ENCODE measurements at places on chromosomes 3 and 15.

- peak; percentile 40 for DNase-seq
Measured at GRCh38 chr3:112958811-112959560, 15.9 kb downstream of the CD200R1 start.

- no peak for DNase-seq
Measured at GRCh38 chr3:107085261-107085660, 292.0 kb upstream of the CCDC54 start.

- no peak for DNase-seq
Measured at GRCh38 chr15:75663931-75664421, 16.3 kb downstream of the SNX33 start.

GRCh38 chr3:78726545-78726944, 1041.3 kb downstream of the ROBO1 start:
- no peak for DNase-seq

DNA sequence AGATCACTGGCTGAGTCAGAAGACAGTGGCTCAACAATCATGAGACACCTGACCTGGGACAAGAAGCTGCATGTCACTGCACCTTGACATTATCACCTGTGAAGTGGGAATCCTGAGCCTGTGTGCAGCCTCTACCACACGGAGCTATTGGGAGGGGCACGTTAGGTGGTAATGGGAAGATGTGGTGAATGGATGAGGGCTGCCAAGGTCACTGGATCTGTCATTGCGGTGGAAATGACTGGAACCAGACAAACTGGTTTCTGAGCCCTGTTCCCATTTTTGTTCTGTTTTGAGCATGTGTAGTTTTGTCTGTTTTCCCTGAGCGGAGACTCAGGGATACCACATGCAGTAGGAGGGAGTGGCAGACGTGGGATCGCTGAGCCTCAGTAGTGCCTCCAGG, 235.5 kb downstream of the OPA1 start:
- DNase-seq, result no peak

DNA sequence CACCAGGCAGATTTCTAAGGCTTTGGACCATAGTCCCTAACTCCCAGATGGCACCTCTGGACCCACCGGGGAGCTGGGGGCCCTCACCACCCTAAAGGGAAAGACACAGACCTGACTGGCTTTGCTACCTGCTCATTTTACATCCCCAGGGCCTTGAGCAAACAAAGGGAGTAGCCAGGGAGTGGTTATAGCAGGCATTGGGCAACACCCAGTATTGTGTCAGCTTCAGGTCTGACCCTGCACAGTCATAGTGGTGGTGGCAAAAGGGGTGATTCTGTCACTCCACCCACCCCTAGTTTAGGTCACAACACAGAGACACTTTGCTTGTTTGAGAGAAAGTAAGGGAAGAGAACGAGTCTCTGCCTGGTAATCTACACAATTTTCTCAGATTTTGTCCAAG, 352.5 kb downstream of the DIPK2A start:
- DNase-seq, result peak; percentile 30

DNA sequence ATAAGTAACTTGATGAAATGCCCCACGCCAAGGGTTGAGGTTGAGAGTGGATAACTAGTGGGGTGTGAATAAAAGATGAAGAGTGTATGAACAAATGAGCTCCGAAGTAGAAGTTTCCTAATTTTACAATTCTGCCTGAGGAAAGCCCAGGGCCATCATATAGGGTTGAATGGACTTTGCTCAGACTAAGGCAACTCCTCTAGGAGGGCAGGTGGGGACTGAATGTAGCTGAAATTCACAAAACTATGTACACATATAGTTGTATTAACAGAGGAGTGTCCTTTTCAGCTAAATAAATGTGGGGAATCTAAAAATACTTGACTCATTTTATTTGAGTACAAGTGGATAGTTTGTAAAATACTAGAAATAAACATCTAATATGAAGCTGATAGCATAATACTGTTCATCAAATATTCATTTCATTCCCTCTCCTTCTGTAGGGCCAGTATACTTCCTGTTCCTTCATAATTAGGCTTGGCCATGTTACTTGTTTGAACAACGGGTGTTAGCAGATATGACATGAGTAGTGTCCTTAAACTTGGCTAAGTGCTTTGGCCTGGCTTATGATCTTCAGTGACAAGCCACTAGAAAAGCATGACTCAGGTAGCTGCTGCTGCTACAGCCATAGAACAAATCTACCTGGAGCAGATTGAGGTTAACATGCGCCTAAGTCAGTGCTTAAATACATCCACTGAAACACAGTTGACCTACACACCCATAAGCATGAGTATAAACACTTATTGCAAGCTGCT, 26.5 kb downstream of the PLSCR1 start:
- no peak for DNase-seq

GRCh38 chr3:64110071-64110470, 86.8 kb upstream of the PSMD6 start:
- no peak for DNase-seq

GRCh38 chr15:68552773-68553172, 26.0 kb upstream of the CORO2B start:
- DNase-seq, result no peak

DNA sequence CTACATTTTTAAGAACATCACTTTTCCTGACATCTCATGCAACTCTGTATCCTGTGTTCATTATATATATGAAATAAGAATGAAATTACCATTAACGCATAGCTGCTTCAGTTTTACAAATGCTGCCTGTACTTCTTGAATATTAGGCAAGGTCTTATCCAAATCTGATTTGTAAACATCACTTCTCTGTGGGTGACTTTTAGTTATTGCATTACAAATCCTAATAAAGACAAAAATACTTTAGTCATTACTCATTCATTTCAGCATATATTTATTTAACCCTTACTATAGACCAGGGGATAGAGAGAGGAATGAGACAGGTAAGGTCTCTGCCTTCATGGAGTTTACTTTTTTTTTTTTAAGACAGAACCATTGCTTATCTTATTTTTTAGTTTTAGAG, 36.8 kb downstream of the MTMR10 start:
- no peak for DNase-seq

DNA sequence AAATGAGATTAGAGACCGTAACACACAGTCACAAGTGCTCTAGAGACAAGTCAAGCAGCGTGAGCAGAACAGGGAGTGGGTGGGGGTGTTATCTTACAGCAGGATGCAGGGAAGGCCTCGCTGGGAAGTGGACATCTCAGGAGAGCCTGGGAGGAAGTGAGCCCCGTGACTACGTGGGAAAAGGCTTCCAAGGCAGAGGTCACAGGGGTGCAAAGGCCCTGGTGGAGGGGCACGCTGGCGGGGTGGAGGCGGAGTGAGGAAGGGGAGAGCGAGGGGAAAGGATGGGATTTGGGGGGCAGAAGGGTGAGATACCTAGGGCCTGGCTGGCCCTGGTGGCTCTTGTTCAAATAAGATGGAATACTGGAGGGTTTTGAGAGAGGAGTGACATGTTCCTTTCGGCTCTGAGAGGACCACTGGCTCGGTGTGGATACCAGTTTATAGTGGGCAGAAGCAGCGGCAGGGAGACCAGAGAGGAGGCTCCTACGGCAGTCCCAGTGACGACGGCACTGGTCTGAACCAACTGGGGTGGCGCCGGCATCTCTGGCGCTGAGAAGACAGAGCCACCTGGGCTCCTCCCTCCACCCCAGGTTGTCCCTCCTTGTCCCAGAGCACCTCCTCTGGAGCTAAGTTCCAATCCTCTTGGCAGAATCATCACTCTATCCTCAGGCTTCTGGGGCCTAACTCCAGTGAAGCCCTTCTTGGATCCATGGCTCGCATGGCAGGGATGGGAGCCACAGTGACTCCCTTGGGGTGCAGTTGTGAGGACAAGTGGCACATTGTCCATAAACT, 266.2 kb upstream of the LYSMD4 start:
- DNase-seq, result no peak

GRCh38 chr15:64883997-64884511, 27.6 kb upstream of the ANKDD1A start:
- DNase-seq, result no peak

DNA sequence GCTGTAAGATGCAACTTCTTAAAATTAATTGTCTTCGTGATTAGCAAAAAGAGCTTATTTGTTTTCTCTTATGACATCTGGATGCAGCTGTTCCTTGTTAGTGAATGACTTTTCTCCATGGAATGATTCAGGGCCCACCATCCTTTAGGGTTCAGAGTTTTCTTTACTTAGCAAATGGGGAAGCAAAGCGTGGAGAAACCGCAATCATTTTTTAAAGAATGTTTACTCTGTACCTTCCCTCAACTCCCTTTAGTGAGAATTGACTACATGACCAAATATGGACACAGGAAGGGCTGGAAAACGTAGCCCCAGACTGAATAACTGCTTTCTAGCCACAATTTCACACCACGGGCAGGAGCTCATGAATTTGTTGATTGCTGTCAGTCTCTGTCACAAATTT, 130.1 kb downstream of the EDEM1 start:
- no peak for DNase-seq

- no peak for DNase-seq
Measured at GRCh38 chr3:57006949-57007419, 53.5 kb upstream of the SPATA12 start.

GRCh38 chr3:60414011-60414410, 837.2 kb downstream of the FHIT start:
- no peak for DNase-seq

DNA sequence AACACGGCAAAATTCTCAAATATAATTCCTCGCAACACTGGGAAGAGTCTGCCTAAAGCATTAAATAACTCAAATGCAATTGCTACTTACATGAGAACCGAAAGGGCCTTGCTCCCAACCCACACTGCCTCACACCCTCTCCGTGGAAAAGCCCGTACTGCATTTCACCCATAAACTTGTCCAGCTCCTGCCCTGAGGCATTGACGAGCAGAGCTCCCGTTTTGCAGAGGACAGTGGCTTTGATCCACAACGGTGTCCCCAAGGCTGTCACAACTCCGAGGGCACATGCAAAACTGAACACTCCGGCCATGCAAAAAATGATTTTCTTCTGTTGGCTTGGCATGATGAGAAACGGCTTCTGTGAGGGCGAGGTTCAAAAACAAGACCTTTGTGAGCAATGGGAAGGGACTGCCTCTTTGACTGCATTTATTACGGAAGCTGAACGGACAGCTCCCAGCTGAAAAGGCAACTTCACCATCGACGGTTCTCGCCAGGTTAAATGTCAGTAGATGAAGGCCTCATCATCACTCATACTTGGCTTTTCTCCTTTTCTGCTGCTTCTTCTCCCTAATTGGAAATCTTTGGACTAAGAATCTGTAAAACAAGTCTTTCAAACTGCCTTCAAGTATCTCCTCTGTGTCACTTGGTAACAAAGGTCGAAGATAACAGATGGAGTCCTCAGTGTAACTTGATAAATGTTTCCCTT, at the start of gene CLRN1:
Gene CLRN1 (minus strand): TSS at position 362 of the 706 bp plus-strand sequence. CDS start 19 bp downstream, at position 343.
- no peak for DNase-seq

GRCh38 chr15:76168237-76168984, 108.6 kb downstream of the TMEM266 start:
- DNase-seq, result no peak

DNA sequence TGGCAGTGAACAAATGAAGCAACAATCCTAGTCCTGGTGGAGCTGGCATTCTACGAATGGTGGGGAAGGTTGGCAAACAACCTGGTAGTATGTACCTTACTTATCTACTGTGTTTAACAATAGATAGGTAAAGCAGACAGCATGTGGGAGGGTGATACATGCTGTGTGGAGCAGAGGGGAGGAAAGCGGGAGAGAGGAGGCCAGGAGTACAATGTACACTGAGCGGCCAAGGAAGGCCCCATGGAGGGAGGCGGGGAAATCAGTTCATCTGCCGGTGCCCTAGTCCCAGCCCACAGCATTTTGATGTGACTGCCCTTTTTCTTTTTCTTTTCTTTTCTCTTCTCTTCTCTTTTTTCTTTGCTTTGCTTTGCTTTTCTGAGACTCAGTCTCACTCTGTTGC, 5.3 kb upstream of the RHCG start:
- DNase-seq, result no peak

DNA sequence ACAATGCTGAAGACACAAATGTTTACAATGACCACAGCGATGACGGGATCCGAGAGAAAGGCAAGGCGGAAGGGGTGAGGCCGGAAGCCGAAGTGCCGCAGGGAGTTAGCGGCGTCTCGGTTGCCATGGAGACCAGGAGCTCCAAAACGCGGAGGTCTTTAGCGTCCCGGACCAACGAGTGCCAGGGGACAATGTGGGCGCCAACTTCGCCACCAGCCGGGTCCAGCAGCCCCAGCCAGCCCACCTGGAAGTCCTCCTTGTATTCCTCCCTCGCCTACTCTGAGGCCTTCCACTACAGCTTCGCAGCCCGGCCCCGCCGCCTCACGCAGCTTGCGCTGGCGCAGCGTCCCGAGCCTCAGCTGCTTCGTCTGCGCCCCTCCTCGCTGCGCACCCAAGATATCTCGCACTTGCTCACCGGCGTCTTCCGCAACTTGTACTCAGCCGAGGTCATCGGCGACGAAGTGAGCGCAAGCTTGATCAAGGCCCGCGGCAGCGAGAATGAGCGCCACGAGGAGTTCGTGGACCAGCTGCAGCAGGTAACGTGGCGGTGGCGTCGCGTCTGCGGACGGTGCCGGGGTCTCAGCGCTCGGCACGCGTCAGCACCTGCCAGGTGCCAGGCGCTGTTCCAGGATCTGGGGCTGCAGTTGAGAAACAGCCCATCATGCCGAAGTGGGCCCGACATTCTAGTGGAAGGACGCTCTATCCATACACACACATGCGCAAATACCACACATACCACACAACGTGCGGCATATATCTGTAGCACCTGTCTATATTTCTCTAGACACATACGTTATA, at the start of gene DLEC1:
Gene DLEC1 (plus strand): TSS at position 108 of the 798 bp plus-strand sequence. CDS start 18 bp downstream, at position 126.
- DNase-seq, result peak; percentile 74

DNA sequence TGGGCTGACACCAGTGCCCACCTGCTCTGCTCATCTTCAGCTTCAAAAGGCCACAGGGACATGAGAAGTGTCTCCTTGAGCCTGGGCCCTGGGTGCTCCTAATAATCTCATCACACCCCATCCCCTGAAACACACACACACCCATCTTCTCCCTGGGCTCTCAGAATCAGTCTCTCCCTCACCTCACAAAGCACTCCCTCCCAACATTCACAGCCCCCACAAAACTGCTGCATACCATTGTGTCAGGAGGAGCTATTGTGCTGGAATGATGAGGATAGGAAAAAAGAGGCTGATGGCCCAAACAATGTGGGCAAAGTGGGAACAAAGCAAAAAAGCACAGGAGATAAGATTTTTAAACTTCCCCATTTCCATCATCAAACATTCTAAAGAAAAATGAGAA, 16.8 kb downstream of the FOXP1 start:
- no peak for DNase-seq

DNA sequence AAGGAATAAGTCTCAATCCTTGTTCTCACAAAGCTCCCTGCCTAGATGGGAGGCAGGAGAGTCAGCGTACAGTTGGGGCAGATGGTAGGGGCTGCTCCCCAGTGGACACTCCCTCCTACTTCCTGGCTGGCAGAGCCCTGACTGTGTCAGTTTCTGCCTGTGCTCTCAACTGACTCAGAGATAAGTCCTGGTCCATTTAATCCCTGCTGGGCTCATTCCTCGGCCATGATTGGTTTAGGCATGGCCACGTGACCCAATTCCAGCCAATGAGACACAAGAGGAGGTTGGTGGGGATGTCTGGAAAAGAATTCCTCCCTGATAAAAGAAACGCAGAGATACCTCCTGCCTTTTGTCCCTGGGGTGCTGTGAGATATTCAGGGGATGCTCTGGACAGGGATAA, 118.1 kb upstream of the SLC6A11 start:
- no peak for DNase-seq

Data from AML-193 (cell line).